ENCODE measurements at places on chromosomes 7 and 10.

DNA sequence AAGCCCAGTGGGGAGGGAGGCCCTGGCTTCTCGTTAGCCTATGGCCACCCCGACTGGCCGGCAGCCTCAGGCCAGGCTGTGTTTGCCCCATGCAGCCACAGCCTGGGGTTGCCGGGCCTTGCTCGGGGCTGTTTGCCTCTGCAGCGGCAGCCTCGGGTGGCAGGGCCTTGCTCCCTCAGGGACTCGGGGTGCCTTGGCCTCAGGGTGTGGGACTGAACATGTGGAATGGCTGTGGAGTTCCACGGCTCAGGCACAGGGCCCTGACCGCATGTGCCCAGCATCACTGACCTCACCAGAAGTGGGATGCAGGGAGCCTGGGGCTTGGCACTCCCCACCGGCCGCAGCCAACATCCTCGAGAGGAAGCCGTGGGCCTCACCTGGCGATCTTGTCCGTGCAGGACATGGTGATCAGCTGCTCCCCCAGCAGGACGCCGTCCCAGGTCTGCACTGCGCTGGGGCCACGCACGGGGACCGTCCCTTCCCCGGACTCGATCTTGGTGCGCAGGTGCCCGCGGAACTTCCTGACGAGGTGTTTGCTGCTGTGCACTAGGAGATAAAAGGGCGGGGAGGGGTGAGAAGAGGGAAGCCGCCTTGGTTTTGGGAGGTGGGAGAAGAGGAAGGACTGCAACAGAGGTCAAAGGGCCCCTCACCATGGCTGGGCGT, 160.5 kb downstream of the WDR37 start:
- DNase-seq = no peak

GRCh38 chr10:3606309-3606708, 178.7 kb downstream of the KLF6 start:
- no peak for DNase-seq

DNA sequence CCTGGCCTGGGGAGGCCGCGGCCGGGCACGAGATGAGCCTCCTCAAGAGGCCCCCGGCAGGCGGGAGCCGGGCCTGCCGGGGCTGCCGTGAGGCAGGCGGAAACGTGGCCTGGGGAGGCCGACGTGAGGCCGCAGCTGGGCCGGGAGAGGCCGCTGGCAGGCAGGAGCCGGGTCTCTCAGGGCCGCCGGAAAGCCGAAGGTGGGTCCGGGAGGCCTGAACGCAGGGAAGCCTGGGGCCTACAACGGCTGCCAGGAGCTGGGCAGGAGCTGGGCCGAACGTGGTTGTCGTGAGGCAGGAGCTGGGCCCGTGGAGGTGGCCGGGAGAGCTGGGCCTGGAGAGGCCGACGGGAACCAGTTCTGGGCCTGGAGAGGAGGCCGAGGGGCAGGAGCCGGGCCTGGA, 171.9 kb downstream of the TPST1 start:
- DNase-seq = no peak

DNA sequence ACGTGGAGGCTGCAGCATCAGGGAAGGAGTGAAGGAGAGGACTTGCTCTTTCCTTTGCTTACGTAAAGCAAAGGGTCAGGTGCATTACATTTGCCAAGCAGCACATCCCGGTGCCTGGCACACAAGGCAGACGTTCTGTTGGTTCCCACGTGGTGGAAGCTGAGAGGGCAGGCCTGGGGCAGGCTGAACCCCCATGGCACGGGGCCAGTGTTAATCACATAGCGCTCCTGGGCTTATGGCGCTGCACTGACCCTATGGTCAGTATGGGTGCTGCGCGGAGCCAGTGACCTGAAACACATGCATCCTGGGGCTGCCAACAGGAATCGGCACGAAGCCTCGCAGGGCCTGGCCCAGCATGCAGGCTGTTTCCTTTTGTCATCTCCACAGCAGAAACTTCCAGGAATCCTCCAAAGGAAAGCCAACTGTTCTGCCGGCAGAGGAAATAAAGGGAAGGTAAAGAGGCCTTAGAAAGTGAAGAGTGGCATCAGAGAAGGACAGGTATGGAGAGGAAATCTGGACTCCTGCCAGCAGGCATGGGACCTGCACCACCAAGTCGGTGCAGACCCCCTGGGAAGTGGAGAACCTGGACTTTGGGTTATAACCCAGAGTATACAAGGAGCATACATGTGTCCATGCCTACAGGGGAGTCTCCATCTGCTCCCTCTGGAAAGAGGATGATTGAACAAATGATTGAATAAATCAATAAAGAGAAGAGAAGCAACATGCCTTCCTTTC, 560.2 kb downstream of the TCERG1L start:
- DNase-seq = no peak

DNA sequence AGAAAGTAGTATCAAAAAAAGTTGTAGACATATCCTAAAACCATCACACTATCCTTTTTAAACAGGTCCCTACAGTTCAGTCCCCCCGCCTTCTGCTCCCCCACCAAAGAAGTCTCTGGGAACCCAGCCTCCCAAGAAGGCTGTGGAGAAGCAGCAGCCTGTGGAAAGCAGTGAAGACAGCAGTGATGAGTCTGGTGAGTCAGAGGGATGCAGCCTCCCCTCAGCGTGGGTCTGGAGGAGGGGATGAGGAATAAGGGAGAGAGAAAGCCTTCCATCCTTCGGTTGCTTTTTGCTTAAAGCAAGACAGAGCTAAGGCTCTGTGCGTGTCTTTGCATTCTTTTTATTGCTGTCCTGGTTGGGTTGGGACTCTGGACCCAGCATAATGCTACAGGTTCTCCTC, 7.6 kb downstream of the NOLC1 start:
- no peak for DNase-seq

DNA sequence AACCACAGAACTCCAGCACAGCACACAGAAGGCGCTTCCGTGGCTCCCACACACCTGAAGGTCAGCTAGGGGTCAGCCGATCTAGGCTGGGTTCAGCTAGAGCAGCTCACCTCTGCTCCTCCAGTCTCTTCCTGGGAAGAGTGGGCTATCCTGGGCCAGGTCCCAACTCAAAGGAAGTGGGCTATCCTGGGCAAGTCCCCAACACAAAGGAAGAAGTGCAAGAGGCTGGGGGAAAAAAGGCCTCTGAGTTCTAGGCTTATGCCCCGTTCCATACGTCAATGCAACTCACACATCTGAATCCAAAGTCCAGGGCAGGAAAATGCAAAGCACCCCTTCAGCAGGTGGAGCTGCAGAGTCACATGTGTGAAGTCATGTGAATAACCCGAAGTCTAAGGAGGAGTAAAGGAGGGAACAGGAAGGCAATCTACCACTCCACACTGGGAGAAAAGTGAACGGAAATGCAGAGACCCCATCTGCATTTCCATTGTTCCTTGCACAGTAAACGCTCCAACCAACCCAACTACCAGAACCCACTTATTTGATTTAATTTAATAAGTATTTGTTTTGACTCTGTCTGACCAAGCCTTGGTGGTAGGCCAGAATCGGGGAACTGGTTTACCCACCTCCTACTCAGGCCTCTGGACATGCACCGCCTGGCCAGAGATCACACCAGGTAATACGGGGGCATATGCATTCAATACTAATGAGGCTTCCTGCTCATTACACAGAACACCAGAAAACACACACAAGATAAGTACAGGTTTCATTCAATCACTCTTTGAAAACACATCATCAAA, 95.5 kb upstream of the RNF32 start:
- no peak for DNase-seq

DNA sequence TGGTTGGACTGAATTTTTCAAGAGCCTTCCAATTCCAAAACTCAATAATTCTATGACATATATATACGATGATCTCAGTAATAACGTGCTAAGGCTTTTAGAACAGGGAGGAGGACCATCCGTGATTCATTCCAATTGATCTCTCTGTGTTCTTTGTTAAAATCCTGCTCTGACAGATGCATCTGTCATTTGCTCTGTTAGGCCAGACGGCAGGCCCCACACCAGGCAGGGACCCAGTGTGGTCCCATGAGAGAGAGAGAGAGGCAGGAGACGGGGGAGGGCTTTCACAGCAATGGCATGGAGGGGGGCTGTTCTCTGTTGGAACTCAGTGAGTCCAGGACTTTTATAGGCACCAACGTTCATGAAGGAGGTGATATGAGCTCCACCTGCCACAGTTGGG, 160.0 kb upstream of the INSYN2A start:
- DNase-seq = no peak

GRCh38 chr10:60480865-60481563, 91.3 kb upstream of the ANK3 start:
- no peak for DNase-seq

DNA sequence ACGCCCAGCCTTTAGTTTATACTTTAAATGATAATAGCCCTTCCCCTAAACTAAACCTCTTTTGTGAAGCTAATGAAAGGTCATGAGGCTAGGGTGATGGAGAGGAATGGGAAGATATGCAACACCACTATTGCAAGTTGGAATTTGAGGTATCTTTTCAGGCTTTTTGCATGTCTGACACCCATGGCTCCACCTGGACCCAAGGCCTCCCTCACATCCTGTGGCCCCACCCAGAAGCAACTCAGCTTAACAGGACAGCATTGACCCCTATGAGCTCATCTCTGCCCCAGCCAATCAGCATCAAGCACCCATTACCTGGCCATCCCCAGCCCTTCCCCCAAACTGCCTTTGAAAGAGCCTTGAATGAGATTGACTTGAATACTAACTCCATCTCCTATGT, 674.2 kb upstream of the NRP1 start:
- DNase-seq = no peak

GRCh38 chr10:60739558-60739957, 38.7 kb upstream of the CDK1 start:
- DNase-seq = no peak

GRCh38 chr7:127667017-127667670, 15.2 kb downstream of the SND1 start:
- no peak for DNase-seq

- DNase-seq = no peak
Observed at GRCh38 chr7:155533120-155533826, 13.1 kb downstream of the CNPY1 start.

- DNase-seq = no peak
Observed at GRCh38 chr10:93493162-93493561, 3.2 kb upstream of the CEP55 start.

DNA sequence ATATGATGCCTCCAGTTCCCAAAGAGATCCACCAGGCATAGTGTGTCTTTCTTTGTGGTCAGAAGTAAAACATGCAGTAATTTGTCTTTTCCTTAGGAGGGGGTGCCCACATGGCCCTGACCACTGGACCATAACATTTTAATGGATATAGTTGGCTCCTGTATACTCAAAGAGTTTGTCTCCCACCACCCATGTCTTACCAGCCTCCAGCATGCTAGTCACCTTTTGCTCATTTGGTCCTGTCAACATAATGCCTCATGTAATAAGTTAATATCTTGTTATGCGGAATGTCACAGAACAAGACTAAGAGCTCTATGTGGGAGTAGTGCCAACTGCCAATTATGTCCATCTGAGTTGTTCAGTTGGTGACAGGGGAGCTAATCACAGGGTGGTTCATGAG, 83.4 kb upstream of the IFRD1 start:
- no peak for DNase-seq

GRCh38 chr10:12428447-12429135, 79.2 kb downstream of the CAMK1D start:
- no peak for DNase-seq

DNA sequence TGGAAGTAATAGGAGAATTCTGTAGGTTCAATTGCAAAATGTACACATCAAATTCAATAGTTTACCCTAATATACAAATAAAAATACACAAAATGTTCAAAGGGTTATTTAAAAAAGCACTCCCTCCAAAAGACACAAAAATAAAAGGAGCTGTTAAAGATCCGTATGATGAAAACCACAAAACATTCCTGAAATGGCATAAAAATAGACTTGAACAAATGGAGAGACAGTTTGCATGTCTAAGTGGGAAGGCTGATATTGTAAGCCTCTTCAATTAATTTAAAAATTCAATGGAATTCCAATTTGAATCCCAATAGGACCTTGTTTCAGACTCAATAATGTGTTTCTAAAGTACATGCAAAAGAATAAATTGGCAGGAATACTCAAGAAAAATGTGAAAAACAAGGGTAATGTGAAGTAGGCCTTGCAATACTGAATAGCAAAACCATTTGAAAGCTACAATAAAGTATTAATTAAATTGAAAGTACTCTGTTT, 38.0 kb upstream of the INSYN2A start:
- no peak for DNase-seq

DNA sequence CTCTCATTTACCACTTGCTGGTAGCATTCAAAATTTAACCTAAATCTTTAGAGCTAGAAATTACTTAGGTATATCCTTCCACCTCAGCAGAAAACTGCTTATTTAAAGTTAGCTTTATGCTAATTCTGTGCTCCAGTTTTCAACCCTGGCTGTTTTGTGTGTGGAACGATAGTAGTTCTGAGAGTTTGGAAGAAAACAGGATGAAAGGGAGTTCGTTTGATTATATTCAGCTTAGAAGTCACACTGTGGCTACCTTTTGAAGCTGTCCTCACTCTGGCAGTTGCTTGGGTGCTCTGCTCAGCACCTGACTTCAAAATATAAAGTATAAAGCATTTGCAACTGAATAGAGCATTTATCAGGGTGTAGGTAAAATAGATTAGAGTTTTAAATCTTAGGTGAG, 2.6 kb upstream of the ASCC1 start:
- no peak for DNase-seq

- DNase-seq = no peak
Observed at GRCh38 chr10:7258948-7259523, 151.8 kb downstream of the SFMBT2 start.

GRCh38 chr10:88113232-88113631, 249.8 kb downstream of the PTEN start:
- no peak for DNase-seq

DNA sequence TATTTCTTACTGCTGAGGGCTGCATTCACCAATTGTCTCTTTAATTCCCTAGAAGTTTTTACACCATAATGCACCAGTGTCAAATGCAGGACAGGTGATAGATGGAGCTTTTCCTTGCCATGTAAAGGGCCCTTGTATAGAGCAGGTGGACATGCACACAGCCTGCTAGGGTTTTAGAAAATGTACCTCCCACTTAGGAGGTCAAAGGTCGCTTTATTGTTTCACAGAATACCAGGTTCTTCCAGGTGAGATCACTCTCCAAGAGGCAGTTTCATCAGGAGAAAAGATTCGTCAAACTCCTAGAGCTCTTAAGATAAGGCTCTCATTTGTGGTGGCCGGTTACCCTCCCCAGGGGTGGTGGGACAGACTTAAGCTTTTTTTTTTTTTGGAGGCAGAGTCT, 215.8 kb downstream of the PHTF2 start:
- DNase-seq = no peak

DNA sequence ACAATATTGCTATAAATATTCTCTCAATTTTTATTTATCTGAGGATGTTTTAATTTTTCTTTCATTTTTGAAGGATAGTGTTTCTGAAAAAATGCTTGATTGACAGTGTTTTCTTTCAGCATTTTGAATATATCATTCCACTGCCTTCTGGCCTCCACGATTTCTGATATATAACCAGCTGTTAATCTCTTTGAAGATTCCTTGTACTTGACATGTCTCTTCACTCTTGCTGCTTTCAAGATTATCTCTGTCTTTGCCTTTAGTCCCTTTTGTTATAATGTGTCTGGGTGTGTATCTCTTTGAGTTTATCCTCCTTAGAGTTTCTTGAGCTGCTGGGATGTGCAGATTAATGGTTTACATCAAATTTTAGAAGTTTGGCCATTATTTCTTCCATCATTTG, 22.8 kb upstream of the DNAJC1 start:
- DNase-seq = no peak

- DNase-seq = no peak
Observed at GRCh38 chr7:46357290-46357689, 436.2 kb upstream of the IGFBP3 start.
